ENCODE measurements at places on chromosomes 3 and 15.

- no peak for DNase-seq
Measured at GRCh38 chr15:37682304-37682703, 252.1 kb upstream of the TMCO5A start.

DNA sequence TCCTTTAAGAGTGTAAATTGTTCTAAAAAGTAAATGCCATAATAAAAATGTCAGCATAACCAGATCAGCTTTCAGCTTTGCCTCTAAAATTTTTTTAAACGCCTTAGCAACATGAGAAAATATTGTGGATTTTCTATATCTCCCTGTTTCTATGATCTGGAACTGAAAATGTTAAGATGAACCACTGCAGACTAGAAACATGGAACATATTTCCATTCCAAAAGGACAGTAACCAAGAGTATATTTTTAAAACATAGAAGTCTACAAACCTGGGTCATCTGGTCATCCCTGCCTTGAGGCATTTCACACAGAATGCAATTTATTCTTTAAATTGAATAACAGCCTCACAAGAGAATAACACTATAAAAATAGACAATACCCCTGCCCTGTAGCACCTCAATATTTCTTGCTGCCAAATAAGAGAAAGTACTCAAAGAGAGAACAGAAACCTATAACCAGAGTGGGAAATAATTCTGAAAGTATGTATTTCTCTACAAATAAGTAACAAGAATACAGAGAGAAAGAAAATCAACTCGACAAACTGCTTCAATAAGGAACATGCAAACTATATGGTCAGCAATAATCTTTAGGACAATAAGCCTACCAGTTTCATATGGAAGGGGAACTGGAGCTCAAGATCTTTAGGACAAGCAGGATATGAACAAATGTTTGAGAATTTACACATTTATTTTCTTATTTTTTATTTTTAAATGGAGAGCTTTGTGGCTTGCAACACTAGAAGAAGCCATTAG is 949.0 kb downstream of the EPHA3 start:
- DNase-seq: no peak

DNA sequence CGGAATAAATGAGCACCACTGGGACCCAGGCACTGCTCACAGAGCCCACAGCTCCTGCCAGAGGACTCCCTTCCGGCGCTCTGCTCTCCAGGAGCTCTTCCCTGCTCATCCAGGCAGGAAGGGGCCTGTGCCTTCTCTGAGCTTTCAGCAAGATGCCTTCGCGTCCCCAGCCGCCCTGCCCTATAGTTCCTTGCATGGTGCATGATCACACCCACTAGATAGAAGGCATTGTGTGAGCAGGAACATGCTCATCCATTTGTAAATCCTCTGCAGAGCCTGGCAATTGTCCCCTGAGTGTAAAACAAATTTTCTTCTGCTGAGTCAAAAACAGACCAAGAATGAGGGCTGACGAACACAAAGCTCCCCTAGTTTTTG is 181.6 kb downstream of the MEGF11 start:
- DNase-seq: no peak

DNA sequence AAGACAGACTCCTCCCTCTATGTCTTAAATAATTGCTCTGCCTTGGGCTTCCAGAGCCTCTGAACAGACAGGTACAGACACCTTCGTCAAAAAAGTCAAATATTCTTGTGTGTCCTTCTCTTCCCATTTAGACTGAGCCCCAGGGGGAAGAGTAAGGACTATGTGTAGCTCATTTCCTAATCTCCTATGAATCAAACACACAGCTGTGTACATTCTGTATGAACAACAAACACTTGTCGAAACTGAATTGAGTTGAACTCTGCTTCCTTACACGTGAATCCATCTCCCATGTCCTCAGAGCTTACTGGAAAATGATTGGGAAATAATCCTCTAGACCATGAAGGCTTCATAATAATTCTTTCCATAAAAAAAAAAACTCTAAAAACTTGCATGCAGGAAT is 80.8 kb downstream of the MOBP start:
- DNase-seq: no peak

DNA sequence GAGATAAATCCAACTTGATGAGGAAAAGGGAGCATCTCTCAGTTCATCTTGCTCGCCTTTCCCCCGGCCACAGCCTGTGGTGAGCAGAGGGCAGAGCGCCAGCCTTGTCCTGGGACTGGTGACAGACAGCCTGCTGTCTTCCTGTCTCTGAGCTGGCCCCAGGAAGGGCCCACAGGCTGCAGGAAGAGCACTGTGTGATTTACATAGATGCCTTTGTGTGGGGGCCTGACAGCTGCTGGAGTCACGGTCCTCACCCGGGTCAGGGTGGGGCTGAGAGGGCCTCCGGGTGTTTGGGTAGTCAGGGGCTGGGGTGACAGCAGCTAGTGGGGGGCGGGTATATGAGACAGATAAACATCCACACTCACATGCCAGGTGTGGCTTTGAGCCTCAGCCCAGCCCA is 29.3 kb downstream of the PLA2G4D start:
- peak; percentile 35 for DNase-seq

- DNase-seq: no peak
Measured at GRCh38 chr3:155465664-155466063, 172.2 kb upstream of the STRIT1 start.

DNA sequence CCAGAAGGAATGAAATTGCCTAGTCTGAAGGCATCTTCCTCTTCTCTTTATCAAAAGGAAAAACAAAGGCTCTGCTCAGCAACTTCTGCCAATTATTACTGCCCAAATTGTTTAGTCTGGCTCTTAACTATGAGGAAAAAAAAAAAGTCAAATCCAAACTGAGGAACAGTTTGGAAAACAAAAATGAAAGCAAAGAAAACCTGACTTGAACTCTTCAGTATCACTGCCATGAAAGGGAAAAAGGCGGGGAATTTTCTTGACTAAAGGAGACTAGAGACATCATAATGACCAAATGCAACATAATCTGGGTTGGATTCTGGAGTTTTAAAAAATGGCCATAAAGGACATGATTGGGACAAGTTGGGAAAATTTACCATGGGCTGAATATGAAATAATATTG is 156.3 kb downstream of the STT3B start:
- DNase-seq: no peak

GRCh38 chr15:80588801-80589200 is 106.3 kb upstream of the ABHD17C start:
- no peak for DNase-seq

GRCh38 chr15:47888385-47889100 is 171.2 kb downstream of the SEMA6D start:
- no peak for DNase-seq

DNA sequence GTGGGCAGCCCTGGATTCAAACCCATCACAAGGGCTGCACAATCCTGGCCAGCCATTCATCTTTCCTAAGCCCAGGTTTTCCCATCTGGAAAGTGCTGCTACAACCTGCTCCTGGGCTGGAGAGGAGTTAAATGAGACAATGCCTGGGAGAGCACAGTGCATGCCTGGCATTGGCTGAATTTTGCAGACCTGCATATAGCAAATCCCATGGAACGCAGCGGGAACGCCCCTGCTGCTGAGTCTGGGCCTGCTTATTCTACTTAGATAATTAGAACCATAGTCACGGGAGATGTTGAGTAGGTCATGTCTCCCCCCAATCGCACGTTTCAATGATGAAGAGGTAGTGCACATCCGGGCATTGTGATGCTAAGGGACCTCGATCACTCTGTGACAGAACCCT is 46.6 kb downstream of the ABTB1 start:
- no peak for DNase-seq

- DNase-seq: no peak
Measured at GRCh38 chr15:40081691-40082194, 26.9 kb downstream of the BMF start.

DNA sequence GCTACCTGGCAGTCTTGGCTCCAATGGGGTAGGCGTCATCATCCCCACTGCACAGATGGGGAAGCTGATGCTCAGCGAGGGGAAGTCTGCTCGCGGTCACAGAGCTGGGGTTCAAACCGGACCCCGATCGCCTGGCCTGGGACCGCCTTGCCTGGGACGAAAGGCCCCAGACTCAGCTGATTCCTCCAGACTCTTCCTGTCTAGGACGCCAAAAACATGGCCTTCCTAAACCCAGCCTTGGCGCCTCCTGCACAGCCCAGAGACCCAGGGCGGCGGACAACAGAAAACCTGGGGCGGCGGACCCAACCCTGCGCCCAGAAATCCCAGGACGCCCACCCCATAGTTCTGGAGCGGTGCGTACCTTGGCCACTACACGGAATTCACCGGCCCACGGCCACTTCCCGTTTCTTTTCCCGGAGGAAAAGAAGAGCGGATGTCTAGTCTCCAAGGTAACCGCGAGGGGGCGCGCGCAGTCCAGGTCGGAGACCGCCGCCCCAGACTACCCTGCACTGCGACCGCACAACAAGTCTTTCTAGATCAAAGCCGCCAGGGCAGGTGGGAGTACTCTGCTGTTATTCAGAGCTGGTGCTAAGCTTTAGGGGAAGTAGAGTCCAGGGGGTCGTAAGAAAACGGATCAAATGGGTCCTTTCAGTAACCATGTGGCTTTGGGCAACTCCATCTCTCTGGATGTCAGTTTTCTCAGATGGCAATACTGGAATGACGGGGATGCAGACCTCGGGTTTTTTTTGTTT is 4.9 kb upstream of the IL17RD start:
- DNase-seq: peak; percentile 92

GRCh38 chr3:4314688-4315087 is 11.5 kb downstream of the SETMAR start:
- no peak for DNase-seq

- no peak for DNase-seq
Measured at GRCh38 chr15:101310161-101310480, 15.1 kb upstream of the SNRPA1 start.

- no peak for DNase-seq
Measured at GRCh38 chr3:178785961-178786360, 249.7 kb downstream of the KCNMB2 start.

- DNase-seq: no peak
Measured at GRCh38 chr3:27630885-27631284, 91.2 kb downstream of the EOMES start.

GRCh38 chr3:18830087-18830486 is 318.2 kb upstream of the KCNH8 start:
- DNase-seq: no peak

GRCh38 chr3:123409443-123410148 is 39.3 kb downstream of the ADCY5 start:
- no peak for DNase-seq

- DNase-seq: no peak
Measured at GRCh38 chr15:98891301-98891700, 116.3 kb downstream of the PGPEP1L start.

- no peak for DNase-seq
Measured at GRCh38 chr3:63231643-63232042, 46.5 kb upstream of the SYNPR start.

DNA sequence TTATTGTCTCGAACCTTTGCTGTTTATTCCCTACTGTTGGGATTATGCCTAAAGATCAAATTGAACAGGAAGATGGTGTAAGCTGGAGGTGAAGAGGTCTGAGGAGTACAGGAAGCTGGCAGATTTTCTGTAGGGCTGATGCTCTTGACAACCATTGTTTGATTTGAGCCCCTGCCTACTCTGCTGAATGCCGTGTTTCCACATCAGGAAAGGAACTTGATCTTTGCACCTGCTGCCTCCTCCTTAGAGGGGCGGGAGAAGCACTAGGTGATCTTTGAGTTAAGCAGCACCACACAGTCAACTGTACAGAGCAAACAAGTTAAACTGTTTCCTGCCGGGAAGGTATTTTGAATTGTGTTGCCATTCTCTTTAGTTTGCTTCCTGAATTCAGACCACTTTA is 364.6 kb upstream of the EPHA6 start:
- no peak for DNase-seq

DNA sequence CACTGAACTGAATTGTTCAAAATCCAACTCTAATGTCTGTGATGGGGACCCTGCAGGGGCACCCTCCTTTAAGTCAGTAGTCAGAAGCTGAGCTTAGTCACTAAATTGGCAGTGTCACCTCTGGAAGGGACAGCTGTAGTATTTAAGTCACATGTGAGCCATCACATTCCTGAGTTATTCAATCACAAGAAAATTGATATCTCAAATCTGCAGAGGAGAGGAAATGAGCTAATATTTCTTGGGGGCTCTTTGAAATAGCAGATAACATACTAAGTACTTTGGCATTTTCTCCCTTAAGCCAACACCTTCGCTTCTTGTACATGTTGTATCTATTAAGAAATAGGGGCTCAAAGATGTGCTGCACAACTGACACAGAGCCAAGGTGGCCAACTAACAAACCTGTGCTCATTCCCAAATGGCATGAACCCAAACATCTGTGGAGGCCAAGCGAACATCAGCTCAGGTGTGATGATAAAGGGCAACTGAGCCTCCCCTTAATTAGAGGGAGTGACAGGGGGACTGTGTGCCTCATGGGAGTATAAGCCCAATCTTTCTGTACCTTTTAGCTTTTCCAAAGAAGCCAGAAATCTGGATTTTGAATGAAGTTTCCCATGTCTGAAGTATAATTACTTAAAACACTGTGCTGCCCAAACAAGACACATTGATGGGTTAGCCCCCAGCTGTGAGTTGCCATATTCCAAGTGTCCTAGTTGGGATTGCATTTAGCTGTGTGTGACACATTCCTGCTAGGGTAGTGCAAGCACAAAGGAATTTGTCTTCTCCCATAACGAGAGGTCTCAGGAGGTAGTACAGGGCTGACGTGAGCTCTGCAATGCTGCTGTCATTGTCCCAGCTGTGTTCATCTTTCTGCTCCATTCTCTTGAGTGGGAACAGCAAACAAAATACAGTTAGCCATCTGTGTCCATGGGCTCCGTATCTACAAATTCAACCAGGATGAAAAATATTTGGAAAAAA is 63.3 kb downstream of the ABHD5 start:
- DNase-seq: no peak

GRCh38 chr3:2423143-2423542 is 324.5 kb downstream of the CNTN4 start:
- DNase-seq: no peak

DNA sequence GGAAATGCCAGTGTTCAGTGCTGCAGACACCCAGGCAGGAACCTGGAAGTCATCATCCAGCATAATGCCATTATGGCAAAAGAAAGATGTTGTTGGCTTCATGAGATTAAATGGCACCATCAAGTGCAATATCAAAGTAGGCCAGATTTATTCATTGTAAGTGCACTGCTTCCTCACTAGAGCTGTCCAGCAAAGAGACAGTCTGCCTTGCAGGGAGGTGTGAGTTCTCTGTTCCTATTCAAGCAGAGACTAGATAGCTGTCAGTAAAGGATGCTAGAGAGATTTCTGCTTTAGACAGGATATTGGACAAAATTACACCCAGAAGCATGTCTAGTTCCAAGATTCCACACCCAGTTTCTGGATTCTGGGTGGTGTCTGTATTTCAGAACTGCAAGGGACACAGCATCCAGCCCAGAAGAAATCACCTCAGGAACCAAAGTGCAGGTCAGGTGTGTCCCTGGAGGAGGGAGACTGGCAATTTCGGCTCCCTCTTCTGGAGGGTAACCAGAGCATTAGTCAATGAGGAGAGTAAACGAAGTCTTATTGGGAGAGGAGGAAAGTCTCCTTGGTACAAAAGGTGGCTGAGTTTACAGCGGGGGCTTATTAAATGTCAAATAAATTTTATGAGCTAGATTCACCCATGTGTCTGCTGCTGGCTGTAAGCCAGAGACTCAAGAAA is 377.3 kb downstream of the EPHB1 start:
- DNase-seq: no peak

DNA sequence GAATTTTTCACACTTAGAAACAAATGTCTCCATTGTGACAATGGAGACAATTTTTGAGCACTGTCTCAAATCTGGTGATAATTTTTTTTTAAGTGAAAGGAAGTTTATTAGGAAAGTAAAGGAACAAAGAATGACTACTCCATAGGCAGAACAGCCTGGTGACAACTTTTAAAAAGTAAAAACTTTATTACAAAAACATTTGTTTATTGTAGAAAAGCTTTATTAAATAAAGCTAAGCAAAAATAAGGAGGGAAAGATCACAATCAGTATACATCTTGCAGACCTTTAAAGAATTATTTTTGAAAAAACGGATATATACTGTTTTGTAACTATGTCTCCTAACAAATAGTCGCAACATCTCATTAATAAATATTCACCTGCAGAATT is 688 bp upstream of the OXSM start:
- no peak for DNase-seq

Data from H1 (cell line).